Endothelial cell of coronary artery (primary cell): ENCODE measurements at places on chromosomes 16 and 17. TPM values are rescaled to one million over a fixed set of nuclear protein-coding genes. Genes with fewer than 3 reads are reported as not detected.

The ANKRD40CL gene
- not detected in 2 replicates for total RNA-seq

The SOX8 gene
- total RNA-seq, result 0.28 and 0.45 TPM in 2 replicates

The EFNB3 gene
- 0.38 and 0.81 TPM in 2 replicates for total RNA-seq

The GPR179 gene
- not detected in 2 replicates for total RNA-seq
